ENCODE measurements at places on chromosomes 2 and 18. TPM values are rescaled to one million over a fixed set of nuclear protein-coding genes. Genes with fewer than 3 reads are reported as not detected.
A peak's percentile ranks its signal among the peaks of the same experiment; 100 is the strongest.

- DNase-seq = peak; percentile 14
These were observed 90.5 kb downstream of the NDUFA10 start for GRCh38 chr2:239934571-239935171.

FEV gene
- total RNA-seq = not detected

VWA3B gene
- not detected for total RNA-seq

GRCh38 chr2:109373791-109374547 lies 239.8 kb downstream of the SEPTIN10 start:
- DNase-seq = no peak

DNA sequence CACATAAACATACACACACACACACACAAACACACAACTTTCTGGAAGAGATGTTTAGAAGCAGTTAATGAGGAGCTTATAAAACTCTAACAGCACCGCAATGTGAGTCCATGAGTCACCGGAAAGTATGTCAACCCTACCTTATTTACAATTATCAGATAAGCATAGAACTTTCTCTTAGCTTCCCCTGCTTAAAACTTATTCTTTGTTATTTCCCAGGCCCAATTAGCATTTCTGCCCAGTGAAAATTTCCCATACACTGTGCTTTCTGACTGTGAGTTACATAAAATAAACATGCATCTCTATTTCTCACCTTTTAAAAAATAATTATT lies 737.6 kb downstream of the LRP1B start:
- no peak for DNase-seq

DNA sequence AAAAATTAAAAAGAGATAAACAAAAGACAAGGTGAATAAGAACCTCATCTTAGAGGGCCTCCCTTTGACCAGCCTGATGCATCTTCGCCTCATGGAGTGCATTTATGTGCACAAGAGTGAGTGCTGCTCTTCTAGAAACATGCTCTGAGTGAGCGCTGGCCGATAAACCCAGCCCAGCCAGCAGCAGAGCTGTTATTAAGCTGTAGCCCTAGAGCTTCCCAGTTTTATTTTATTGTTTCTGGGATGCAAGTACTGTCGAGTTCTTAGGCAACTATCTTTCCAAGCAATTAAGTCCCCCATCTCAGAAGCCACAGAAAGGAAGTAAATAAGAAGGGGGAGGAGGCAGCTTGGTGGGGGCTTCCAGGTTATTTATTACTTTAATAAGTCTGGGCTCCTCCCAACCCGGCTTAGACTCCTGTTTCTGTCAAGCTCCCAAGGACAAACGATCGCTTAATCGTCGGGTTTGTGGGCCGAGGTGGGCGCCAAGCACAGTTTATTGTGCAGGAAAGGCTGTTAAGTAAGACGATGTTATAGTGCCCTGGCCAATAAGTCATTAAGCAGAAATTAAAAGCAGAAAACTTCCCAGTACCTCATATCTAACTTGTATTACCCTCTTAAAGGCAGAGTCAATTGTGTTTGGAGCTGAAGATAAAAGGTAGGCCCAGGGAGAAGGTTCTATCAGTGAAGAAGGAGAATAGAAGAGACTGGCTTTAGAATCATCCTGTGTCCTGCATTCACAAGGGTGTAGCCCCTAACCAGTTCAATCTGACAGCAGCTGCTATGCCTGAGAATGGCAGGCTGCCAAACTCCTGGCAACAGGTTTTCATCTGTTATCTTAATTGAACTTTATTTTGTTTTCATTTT lies 176.3 kb downstream of the PIK3C3 start:
- DNase-seq = no peak

DLGAP1 gene
- total RNA-seq = not detected

DNA sequence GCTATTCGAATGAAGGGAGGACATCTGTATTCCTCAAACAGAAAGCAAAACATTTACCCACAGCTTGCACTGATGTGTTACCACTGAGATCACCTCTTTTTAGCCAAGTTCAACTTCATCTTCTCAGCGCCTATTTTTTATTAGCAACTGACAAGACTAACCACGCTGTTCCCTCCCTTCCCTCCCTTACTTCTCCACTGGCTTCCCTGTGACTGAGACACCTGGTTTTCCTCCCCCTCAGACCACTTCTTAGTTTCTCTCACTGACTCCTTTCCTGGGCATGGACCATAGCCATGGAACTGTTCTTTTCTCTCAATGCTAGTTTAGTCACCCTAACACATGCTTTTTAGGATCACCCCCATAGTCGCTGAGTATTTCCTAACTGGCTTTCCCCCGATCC lies 3.3 kb downstream of the L3MBTL4 start:
- no peak for DNase-seq

CGREF1 gene
- total RNA-seq = 5.2 TPM

DNA sequence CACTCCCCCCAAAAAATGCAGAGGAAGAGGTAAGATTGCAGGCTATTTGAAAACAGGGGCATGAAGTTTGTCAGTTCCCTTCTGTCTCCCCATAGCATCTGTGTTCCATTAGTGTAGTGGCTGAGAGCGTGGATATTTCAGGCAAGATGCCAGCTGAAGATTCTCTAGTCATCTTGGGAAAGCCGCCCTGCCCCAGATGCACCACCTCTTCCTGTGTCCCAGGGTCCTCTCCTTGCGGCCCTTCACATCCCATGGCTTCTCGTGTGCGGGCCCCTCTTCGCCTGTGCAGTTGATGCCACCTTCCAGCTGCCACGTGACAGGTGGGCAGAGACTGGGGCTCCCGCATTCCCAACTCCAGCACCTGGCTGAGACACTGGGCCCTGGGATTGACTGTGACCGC lies 16.1 kb downstream of the TMEM127 start:
- DNase-seq = peak; percentile 82

DNA sequence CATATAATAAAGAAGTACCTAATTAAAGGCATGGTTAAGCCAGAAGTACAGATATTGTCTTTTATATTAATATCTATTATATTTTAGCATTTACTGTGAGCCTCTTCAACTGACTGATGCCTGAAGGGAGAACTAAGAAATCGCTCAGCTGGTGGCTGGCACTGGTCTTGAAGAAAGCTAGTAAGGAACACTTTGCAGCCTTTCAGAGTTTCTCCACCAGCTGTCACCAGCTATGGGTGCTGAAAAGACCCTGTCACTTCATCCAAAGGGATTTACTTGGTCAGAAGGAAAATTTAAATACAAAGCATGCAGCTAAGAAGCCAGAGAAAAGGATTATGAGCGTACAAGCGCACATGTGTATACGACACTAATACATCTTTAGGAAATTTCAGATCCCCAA lies 525.9 kb downstream of the TMEM182 start:
- no peak for DNase-seq

DNA sequence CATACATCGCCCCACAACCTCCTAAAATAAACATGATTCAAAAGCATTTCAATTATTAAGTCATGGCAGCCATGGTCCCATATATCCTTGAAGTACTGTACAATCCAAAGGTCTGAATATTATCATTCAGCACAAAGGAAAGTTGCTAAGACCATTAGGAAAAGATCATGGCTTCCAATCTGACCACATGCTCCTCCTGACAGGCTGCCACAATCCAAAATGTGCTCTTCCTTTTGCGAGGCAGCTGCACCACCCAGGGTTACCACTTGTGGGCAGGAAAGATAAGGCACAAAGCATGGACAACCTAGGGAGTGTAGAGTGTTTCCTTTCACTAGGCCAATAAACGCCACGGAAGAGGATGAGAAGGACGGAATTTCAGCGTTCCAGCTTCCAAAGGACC lies 5.4 kb downstream of the BOLA3 start:
- DNase-seq = no peak

IL18R1 gene
- total RNA-seq = 0.10 TPM

GRCh38 chr2:51003345-51004192 lies 28.4 kb downstream of the NRXN1 start:
- peak; percentile 0 for DNase-seq

- no peak for DNase-seq
These were observed 38.9 kb downstream of the AKAIN1 start for GRCh38 chr18:5158172-5158571.

DNA sequence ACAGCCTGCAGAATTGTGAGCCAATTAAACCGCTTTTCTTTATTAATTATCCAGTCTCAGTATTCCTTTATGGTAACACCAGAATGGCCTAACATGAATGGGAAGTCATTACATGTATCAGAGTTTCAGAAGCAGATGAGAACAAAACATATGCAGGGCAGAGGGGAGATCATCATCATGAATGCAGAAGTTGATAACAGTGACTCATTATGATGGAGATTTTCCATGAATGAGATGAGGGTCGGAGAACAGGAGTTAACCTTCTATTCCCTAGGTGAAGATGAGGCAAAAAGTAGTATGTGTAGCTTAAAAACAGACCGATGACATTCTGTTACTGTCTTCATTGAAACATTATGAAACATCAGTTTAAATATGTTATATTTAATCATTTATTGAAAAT lies 59.5 kb upstream of the PPM1B start:
- DNase-seq = no peak

GRCh38 chr2:45043174-45043573 lies 33.9 kb upstream of the SIX2 start:
- no peak for DNase-seq

DAW1 gene
- total RNA-seq = 0.48 TPM

DNA sequence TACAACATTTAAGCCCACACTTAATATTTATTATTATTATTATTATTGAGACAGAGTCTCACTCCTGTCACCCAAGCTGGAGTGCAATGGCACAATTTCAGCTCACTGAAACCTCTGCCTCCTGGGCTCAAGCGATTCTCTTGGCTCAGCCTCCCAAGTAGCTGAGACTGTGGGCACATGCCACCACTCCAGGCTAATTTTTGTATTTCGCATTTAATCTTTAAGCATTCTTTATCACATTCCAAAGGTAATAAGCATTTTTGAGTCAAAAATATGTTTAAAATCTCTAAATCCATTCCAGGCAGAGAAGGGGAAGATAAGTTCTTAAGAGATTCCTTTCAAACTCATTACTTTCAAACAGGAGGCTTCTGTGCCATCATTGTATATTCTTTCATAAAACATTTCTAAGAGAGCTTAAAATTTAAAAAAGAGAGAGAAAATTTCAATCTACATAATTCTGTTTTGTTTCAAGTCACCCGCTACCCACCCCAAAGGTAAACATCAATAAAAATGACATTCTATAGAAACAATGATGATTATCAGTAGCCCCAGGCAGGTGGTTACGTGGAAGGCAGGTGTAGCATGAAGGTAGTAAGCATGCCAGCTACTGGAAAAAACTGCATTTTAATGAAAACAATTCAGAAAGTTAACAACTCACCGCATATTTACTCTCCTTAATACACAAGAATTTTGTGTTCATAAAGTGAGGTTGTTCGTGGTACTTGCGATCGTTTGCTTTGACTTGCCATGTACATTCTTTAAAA lies 84.4 kb upstream of the NARS1 start:
- no peak for DNase-seq

TYMS gene
- total RNA-seq = 54.4 TPM

- DNase-seq = no peak
These were observed 64.1 kb downstream of the FBXO15 start for GRCh38 chr18:74083557-74083952.

RASGRP3 gene
- total RNA-seq = 13.4 TPM

DNA sequence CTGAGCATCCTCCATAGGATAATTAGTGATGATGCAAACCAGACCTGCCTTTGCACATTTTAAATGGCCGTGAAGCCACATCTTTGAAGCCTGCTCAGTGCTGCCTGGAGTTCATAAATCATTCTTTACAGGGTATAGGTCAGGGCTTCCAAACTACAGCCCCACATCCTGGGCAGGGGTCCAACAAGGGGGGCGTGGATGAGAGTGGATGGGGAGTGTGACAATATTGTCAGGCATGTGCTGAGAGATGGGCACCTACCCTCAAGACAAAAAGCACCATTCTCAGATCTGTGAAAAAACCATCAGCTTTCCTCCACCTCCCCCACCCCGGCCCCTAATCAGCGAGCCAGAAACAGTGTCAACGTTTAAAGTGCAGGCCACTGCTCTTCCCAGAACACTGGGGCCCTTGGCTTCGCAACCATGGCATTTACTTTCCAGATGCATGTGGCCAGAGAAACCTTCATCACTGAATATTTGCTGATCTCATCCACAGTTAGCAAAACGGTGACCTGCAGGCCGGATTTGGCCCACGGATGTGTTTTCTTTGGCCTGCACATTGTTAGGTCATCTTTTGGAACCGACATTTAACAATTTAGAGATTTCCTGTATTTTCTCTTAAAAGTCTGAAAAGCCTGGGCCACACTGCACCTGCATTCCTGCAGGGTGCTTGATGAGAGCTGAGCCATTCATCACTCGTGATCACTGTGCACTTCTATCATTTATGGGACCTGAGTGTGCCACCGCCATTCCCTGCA lies 130.7 kb downstream of the ANKRD44 start:
- peak; percentile 83 for DNase-seq

- DNase-seq = no peak
These were observed 198.3 kb downstream of the MGAT5 start for GRCh38 chr2:134452042-134452733.

- no peak for DNase-seq
These were observed 141.9 kb downstream of the PXDN start for GRCh38 chr2:1602278-1603010.

DNA sequence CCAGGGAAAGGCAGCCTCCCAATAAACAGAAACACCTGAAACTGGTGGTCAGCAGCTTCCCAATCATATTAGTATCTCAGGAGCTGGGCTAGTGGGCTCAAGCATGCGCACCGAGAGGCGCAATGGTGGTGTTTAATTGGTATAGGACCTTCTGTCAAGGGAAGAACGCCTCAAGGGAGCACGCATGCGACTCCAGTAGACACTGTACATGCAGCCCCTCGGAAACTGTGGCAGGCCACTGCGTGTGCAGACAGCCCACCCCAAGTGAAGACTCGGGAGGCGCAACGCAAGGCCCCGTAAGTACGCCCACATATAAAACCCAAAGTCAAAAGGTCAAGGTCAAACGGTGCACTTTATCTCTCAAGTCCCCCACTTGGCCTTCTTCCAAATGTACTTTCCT lies 1405.8 kb downstream of the DPP10 start:
- no peak for DNase-seq

DNA sequence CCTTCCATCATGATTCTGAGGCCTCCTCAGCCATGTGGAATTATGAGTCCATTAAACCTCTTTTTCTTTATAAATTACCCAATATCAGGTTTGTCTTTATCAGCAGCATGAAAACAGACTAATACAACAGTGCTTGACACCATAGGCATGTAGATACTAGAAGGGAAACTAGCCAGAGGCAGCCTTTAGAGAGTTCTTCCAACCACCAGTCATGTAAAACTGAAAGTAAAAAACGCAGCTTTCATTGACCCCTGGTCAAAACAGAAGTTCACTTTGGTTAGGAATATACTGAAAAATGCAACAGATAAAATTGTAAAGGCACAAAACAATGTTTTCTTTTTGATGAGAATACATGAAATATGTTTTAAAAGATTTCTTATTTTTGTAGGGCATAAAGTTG lies 122.8 kb upstream of the L3MBTL4 start:
- no peak for DNase-seq

TBC1D8 gene
- 14.5 TPM for total RNA-seq

DNA sequence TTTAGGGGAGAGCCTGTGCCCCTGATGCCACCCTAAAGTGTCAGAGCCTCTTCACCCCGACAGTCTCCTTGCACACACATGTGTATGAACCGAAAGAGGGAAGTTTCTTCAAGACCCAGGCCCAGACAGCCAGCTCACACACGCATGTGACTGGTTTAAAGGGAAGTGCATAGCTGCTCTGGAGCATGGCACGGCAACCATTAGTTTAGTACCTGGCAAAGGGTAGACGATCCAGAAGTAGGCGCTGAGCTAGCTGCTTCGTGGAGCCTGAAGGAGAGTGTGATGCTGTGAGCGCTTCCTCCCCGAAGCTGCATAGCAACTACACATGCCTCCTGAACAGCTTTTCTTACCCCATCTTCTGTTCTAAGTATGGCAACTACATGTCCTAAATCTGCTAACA lies 91.7 kb downstream of the ZCCHC2 start:
- no peak for DNase-seq

GRCh38 chr2:218582076-218582475 lies 13.4 kb downstream of the CNOT9 start:
- peak; percentile 66 for DNase-seq

GRCh38 chr2:120398996-120399888 lies 53.3 kb downstream of the INHBB start:
- DNase-seq = peak; percentile 71
